ENCODE measurements at places on chromosomes 5 and 9. TPM values are rescaled to one million over a fixed set of nuclear protein-coding genes. Genes with fewer than 3 reads are reported as not detected.
A peak's percentile ranks its signal among the peaks of the same experiment; 100 is the strongest.

Gene AQP7
- 13.3 TPM for total RNA-seq

DNA sequence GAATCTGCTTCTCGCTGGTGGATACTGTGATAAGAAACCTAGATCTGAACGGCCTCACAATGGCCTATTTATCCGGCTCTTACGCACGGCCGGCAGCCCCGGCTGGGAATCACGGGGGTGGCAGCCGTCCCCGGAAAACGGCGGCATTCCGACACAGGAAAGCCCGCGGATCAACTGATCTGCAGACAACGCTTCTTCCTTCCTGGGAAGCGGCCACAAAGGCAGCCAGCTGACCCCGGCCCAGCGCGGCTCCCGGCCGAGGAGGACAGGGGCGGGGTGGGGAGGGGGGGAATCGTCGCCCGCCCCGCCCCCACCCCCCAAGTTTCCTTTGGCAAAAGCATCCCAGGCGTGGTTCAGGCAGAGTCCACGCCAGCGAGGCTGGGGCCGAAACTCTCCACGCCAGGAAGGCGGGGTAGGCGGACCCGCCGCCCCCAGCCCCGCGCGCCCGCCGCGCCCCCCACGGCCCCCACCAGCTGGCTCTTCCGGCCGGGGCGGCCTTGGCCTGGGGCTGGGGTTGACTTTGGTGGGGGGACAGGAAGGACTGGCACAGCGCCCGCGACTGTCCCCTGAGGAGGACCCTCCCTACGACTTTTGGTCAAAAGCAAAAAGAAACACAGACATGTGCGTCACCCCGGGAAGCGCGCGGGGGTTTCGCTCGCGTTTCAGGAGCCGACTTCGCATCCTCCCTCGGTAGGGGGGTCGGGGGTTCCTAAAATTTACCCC lies 247.7 kb upstream of the ANKRD55 start:
- DNase-seq: peak; percentile 53

DNA sequence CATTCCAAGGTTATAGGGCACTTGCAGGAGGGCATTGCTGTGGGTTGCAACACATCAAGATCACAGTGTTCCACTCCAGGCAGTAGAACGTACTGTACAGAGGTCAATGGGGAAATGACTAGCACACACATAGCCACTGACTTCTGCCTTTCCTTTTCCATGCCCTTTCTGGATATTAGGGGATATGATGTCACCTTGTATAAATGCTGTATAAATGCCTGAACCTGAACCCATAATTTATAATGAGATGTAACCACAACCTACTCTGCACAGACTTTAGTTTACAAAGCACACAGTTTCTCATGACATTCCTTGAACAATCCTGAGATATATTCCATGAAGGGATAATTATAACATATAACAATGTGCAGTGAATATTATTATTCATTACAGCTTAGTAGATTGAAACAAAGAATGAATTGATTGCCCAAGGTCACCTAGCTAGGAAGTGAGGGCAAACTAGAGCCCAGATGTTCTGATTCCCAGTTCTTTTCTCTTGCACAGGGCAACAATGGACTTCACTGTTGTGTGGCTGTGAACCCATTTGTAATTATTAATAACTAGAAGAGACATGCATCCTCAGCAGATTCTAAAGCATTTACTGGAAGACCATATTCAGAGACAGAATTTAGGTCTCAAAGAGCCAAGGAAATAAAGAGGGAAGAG lies 5.6 kb upstream of the ABLIM3 start:
- DNase-seq: no peak

DNA sequence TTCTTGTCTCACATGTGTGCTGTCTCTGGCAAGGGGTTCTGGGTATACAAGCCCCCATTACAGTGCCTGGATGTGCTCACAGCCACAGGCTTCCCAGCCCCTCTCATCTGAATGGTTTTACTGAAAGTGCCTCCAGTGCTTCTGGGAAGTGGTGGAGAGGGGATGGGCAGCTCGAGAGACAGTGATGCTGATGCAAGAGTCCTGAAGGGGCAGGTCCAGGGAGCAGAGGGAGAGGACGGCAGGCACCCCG lies 93.5 kb downstream of the PHF2 start:
- no peak for DNase-seq

DNA sequence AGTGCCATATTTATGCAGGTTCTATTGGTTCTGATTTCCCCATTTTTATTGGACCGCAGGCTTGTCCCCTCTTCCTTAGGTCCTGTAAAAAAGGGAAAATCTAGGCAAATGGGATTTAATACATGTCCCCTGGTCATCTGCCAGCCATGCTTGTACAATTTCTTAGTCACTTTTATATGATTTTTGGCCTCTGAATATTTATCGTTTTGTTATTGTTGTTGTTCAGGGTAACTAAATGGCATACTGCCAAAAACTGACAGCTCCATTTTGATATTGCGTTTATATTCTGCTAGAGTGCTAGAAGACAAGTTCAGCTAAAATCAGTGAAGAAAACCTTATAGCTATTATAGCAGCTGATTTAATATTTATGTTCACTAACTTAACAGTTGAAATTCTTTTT lies 770.2 kb upstream of the FAM174A start:
- DNase-seq: no peak

DNA sequence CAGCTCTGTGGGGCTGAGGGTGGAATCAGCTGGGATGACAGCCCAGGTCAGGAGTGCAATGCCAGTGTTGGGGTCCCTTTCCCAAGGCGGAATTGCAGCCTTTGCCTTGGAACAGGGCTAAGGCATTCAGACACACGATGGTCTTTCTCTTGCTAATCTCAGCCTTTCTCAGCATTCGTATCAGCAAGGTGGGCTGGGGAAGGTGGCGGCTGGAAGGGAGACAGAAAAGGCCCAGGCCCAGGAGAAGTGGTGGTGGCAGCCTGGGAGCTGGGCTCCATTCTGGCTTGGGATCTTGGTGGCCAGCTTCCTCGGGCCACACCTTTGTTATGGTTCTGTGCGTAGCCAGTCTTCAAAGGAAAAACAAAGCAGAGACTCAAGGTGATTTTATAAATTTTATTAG lies 1.1 kb upstream of the ARHGEF28 start:
- no peak for DNase-seq

GRCh38 chr5:102241809-102242421 lies 54.2 kb downstream of the SLCO4C1 start:
- DNase-seq: no peak

Gene PCDHGB6
- 2.0 TPM for total RNA-seq

GRCh38 chr9:135683401-135684034 lies 15.8 kb downstream of the SOHLH1 start:
- DNase-seq: no peak

GRCh38 chr5:38135486-38136039 lies 122.8 kb upstream of the EGFLAM start:
- no peak for DNase-seq

DNA sequence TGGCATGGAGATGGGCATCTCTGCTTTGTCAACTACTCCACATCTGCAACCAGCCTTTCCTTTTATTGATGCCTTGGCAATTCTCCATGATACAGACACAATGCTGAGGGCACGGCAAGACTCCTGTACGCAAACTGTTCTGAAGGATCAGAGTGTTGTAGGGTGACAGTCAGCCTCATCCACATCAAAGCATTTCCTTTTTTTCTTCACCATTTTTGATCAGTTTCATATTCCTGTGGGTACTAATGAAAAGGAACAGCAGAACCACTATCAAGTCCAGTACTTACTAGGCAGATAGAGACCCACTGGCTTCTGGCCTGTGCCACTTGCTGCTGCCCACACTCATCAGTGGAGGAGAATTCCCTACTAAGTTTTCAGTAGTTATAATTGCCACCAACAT lies 181.6 kb downstream of the PALM2AKAP2 start:
- DNase-seq: no peak

DNA sequence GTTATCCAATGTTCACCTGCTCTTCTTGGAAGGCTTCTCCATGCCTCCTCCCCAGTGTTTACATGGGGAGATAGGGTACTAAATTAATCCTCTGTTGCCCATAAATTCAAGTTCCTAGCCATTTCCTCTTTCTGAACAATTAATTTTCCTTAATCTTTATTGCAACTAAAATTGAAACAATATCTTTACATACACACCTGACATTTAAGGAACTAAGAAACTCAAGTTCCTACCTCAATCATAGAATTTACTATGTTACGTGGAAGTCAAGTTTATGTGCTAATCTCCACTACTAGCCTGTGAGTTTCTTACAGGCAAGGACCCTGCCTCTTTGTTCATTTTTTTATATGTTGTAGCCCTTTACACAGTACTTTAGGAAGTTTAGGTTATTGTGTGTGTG lies 10.1 kb upstream of the ADRB2 start:
- no peak for DNase-seq

DNA sequence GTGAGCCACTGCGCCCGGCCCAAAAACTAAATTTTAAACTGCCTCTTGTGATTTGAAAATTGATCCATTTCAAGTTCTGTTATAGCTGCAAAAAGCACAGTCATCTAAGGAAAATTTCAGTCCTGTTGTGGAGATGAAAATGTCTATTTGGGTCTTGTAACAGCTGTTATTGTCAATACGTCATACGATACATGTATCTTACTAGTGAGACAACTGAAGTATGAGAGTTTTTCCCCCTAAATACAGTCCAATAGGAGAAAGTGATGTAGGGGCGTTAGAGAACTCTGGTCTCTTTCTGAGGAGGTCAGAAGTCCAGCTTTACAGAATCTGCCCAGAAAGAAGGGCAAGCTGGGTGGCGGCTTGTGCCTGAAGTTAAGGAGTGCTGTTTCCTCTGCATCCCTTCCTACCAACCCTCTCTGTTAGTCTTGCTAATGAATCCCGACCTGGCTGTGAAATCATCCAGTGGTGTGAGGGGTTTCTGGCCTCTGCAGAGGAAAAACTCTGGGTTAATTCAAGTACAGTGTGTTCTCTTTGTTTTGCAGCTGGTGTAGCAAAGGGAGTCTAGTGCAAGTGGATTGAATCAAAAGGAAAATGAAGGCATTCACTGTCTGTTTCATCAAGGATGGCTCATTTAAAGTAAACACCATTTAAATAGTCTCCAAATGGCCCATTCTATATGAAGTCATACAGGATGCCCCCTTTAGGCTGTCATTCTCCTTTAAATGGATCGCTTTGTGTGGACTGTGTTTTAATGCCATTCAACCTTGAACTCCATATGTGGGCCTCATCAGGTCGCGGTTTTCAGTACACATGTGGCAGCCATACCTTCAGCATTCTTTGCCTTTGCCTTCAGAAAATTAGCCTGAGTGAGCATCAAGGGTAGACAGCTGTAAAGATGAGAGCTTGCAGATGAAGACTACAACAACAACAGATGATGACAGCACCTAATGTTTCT lies 59.0 kb downstream of the AOPEP start:
- no peak for DNase-seq

DNA sequence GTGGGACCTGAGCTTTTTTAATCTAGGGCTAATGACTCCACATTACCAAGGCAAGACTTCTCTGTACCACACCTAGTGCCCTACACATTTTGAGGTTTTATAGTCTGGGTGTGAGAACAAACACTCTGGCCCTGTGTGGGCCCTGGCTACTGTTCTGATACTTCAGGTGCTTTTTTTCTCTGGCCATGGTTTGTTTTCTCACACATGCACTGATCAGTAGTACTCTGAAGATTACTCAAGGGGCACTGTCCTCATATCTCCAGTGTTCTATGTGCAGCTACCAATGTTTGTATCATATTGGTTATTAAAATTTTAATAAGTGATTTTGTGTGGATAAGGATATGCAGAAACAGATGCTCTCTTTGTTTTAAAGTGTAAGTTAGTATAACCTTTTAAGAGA lies 5.9 kb upstream of the C9orf40 start:
- DNase-seq: no peak

- peak; percentile 60 for DNase-seq
These were observed 24.1 kb upstream of the SLC25A48 start for GRCh38 chr5:135810188-135810943.

- no peak for DNase-seq
These were observed 133.1 kb upstream of the SPDL1 start for GRCh38 chr5:169450464-169450863.

GRCh38 chr9:127568618-127568970 lies 43.5 kb upstream of the STXBP1 start:
- peak; percentile 55 for DNase-seq

Gene CYLC2
- total RNA-seq: not detected

DNA sequence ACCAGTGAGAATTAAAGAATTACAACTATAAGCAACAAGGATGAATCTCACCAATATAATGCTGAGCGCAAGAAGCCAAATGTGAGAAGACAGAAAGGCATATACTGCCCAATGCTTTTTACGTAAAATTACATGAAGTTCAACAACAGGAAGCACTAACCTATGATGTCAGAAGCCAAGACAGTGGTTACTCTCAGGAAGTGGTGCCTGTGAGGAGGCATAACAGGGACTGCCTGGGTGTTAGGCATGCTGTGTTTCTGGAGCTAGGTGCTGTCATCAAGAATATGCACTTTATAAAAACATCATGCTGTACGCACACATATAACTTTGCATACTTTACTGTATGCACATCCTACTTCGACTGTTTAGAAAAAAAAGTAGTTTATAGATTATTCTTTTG lies 30.1 kb downstream of the FRMD3 start:
- DNase-seq: no peak

Gene SLCO6A1
- not detected for total RNA-seq

DNA sequence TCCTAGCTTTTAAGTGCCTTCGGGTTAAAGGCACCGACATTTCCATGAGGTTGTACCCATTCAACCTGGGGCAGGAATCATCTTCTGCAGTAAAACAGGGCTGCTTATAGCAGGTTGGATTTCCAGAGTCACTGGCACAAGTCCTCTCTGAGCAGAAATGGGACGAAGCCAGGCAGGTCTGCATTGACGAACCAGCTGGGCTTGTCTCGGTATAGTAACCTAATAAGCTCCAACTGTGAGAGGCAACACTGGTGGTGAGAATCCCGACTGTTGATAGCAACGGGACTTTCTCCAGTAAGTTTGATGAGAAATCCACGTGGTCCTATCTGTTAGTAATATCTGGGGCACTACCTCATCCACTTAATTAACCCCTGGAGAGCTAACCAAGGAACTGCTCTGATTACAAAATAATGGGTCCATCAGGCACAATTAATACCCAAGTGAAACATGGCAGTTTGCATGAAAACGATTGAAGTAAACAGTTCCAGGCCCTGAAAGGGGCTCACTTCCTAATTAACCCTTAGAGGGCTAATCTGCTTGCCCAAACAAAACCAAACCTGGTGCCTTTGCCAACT lies 491.0 kb upstream of the C9orf72 start:
- no peak for DNase-seq

Data from psoas muscle (tissue), 8 donors.